NCI-H2081 (cell line): ENCODE measurements at places on chromosomes 3 and 15.

- DNase-seq = no peak
Observed at GRCh38 chr15:31268108-31268501, 58.5 kb upstream of the KLF13 start.

DNA sequence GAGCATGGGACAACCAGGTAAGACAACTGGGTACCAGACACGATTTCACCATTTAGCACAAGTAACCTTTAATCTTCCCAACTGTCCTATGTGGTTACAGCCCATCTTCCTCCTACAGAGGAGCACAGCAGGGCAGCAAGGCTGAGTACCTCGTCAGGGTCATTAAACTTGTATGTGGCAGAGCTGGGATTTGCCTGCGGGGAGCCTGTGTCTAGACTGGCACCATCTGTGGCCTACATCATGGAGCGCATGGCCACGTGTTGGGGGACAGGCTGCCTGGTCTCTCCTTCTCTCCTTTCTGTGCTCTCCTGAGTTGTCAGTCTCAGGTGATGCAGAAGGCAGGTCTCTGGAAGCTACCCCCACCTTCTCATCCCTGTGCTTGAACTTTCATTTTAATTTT, 32.2 kb downstream of the GOLGA6A start:
- no peak for DNase-seq

DNA sequence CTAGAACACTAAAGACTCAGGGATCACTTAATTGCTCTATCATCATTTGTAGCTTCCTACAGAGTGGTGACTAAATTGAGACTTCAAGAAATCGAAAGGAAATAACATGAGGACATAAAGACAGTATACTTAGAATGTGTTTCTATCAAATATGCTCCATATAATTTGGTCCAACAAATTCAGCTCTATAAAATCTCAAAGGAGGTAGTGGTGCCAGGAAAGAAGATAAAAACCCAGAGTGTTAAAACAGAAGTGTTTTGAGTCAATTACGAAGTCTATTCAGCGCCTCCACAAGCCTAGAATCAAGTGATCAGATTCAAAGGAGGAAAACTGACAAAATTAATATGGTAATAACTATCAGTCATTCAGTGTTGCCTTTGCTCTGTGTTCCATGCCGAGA, 22.9 kb downstream of the MAGI1 start:
- DNase-seq = no peak

DNA sequence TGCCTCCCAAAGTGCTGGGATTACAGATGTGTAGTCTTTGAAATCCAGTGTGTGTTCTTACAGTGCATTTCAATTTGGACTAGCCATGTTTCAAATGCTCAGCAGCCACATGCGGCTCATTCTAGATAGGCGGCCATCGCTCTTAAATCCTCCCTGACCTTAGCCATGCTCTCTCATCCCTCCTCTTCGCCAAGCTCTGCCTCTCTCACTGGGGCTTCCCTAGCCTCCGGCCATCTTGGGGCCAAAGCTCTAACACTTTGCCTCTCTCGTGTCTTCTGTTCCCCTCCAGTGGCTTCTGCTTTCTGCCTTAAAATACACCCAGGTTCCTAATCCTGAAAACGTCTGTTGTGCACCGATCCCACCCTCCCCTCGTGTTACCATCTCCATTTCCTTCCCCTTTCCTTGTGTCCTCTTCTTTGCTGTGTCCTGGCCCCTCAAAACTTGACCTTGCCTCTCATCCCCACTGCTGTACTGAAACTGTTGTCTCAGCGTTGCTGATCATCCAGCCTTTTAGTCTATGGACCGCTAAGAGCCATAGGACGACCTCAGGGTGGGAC, 1.4 kb upstream of the GHRL start:
- DNase-seq = no peak

DNA sequence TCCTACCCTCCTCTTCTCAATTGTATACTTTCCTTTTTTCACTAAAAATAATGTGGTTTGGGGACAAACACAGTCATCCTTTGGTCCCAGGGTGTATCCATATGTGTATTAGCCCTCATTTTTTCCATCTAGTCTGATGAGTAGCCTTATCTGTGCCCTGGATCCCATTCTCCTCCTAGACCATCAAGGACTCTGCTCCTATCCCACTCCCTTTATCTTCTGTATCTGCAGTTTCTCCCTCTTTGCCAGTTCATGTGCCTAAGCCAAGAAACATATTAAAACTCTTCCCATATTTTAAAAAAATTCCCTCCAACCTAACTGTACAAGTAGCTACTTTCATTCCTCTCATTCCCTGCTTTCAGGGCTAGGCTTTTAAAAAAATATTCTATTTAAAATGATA, 25.2 kb downstream of the CCDC14 start:
- DNase-seq = no peak

DNA sequence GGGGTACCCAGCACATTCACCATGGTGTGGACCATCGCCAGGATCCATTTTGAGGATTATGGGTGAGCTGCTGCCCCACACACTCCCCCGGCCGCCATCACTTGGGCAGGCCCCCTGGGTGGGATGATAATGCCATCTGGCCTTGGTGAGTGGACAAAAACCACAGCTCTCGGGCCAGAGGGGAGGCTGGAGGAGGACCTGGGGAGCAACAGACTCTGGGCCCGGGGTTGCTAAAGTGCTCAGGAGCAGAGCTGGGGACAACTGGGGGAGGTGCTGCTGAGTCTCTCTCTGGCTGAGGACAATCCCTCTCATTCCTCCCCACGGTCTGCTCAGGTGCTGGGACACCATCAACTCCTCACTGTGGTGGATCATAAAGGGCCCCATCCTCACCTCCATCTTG, 29.0 kb downstream of the VIPR1 start:
- no peak for DNase-seq

DNA sequence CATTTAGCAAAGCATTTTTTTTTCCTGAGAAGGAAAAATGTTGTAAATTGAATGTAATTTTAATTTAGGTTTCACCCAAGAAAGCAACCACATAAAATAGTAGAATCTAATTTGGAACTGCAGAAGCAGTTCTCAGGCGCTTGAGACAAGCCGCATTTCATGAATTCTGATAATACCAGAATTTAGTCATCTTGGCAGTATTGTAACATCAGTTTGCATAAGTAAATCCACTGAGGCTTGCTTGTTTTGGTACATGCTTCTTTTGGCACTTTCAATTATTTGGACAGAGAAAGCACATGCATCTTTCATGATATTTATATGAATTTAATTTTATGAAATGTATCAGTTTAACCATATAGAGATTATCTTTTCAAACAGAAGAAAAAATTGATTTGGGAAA, 389.7 kb upstream of the ROBO1 start:
- DNase-seq = no peak

GRCh38 chr3:10783360-10784351, 32.4 kb upstream of the SLC6A11 start:
- DNase-seq = peak; percentile 10

- no peak for DNase-seq
Observed at GRCh38 chr3:122800706-122801237, 5.9 kb downstream of the SLC49A4 start.

DNA sequence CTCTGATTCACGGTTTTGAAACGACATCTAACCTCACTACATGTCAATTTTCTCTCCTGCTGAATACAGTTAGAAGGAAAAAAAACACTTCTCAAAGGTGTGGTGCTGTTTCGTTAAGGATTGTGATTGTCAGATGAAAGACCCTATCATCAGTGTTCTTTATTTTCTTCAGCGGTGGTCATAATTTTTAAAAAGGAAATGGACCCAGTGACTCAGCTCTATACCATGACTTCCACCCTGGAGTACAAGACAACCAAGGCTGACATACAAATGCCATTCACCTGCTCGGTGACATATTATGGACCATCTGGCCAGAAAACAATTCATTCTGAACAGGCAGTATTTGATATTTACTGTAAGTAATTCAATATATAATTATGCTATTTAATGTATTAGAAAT, 167.8 kb downstream of the ALCAM start:
- DNase-seq = no peak

DNA sequence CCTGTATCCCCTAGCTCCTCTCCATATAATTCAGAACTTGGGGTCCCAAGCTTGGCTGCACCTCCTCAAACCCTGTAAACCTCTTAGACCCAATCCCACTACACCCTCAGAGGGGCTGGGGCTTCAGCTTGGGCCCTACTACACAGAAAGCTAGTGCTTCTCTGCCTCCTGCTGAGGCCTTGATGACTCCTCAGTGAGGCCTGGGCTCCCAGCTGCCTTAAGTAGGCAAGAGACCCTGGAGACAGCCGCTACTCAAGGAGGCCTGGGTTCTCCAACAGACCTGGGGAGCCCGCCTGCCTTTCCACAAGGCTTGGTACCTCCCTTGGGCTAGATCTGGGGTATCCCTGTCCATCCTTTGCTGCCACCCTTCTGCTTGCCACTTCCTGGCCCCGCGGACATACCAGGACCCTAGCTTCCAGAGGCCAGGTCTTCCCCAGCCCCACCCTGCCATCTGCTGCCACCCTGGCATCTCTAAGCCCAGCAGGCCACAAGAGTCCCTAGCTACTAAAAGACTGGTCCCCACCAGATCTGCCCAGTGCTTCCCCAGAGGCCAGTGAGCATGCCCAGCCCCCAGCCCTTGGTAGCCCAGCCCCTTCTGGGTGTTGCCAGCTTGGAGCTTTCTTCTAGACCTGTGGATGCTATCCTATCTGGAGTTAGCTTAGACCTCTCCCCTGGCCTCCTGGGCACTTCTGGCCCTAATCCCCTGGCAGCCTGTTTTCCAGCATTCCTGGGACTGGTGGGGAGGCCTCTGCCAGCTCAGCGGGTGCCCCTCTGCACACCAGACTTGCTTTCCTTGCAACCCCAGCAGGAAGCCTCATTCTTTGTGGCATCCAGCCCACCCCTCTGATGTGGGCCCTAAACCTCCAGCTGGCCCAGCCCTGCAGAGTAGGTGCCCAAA, 13.7 kb downstream of the C15orf39 start:
- DNase-seq = no peak

DNA sequence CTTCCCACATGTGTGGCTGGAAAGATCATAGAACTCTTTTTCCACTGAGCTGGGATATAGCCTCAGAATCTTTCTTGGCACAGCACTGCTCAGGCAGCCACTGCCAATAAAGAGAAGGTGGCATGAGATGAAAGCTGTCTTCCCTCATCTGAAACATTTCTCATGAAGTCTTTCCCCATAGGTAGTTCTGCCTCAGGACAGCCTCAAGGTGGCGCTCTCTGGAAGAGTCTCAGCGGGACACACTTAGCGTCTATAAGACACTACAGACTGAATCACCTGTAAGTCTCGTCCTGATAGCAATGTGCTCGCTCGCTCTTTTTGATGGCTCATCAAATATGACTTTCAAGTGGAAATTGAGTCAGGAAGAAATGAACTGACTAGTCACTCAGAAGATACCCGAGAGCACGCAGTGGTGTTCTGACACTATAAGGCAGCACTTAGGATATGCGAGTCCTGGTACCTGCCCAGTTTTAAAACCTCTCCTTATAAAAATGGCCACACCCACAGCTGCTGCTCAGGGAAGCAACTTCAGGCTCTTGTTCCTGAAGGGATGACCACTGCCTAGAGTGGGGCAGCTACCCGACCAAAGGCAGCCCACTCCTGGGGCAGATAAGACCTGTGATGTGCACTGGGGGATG, 269.5 kb downstream of the SUCLG2 start:
- peak; percentile 8 for DNase-seq

DNA sequence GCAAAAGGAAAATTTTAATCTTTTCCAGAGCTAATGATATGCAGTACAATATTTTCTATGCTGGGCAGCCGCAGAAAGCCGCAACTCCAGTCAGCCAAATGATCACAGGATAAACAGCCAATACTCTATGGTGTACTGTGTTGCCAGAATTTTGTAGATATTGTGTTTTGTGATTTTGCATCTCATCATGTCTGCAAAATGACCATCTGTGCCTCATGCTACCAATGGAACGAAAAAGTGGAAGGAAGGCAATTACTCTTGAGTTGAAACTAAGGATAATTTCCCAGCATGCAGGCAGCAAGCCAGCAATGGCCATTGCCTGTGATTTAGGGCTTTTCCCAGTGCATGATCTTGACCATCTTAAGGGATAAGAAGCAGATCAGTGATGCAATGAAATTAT, 891.9 kb downstream of the PLOD2 start:
- no peak for DNase-seq

DNA sequence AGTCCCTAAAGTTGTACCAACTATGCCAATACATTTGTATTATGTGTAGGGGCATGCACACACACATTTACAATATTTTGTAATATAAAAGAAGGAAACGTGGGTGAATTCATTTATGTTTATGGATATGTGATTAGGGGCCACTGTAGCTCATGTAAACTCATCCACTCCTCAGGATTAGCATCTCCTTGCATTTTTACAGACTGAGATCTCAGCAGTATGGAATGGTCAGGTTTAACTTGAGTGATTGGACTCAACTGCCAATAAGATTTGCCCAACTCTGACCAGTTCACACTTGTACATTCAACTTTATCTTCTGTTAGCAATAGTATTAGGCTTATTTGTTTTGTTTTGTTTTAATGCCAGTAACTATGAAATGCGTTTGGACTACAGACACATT, 36.5 kb downstream of the PSMD6 start:
- no peak for DNase-seq

DNA sequence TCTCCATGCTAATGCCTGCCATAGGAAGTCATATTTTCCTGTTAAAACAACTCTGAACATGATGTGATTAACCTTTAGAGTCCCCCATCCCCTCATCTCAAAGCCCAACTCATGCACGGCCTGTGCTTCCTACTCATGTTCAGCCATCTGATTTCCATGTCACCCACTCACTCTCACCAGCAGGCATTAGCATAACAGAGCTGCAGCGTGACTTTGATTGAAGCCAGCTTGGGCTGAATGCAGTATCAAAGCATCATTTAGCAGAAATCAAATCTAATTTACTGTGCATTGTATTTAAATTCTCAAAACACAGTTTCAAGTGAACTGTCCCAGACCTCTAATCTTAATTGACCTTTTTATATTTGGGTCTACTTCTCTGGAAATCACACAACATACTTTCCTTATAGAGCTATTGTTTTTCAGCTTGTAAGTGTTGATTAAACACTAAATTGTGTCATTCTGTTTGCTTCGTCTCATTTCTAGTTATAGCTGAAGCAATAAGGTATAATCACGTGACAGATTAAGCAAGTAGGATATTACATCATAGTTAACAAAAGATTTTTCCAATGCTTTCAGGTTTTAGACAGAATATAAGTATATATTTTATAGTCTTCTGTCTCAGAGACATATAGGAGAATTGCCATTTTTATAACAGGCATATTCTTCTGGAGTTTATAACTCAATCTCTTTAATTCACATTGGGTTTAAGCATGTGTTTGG, 501.5 kb downstream of the ROBO2 start:
- no peak for DNase-seq

GRCh38 chr3:182920515-182921084, 59.7 kb downstream of the DCUN1D1 start:
- DNase-seq = no peak

DNA sequence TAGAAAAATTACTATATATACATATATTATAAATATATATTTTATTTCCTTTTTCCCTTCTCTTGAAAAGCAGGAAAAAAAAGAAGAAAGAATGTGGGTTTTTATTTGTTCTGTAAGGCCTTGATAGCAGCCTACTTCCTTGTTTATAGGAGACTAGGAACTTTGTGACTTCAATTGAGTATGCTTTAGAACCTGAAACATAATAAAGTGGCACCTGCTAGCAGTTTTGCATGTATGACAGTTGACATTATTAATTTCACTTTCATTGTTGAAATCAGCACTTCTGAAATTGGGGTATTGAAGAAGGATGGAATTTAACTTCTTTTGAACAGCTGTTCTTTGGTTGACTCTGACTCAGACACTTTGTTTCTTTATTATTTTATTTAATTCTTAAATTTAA, 56.9 kb downstream of the GLCE start:
- no peak for DNase-seq
